Common myeloid progenitor, CD34-positive (primary cell): ENCODE measurements at places on chromosomes 7 and 10.

DNA sequence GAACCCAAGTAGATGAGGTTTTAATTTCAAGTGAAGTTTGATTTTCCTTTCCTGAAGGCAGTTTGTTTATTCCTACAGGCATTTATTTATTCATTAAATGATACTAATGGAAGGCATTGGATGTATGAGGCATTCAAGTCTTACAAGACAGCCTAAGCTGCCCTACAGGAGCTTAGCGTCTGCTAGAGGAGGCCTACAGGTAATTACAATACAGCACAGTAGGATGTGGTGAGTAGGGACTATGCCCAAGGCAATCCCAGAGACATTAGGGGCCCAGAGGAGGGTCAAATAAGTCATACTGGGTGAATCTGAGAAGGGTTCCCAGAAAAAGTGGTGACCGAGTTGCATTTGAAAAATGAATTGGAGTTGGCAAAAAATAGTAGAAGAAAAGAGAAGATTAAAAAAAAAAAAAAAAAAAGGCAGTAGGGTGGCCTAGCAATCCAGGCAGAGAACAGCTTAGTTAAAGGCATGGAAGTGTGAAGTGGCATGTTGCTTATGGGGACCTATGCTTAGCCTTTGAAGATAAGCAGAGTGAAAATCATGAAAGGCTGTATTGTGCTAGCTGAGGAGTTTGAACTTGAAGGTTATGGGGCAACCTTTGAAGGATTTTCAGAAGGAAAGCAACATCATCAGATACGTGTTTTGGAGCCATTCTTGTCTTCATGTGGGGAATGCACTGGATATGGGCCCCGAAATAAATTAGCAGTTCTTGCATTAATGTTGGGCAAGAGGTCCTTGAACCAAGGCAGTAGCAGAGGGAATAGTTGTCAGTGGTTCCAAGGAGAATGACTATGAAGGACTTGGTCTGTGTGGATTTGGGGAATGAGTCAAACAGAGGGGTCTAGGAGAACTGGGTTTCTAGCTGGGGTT is 65.5 kb downstream of the SNX10 start:
- DNase-seq: no peak

- DNase-seq: no peak
These were observed 104.3 kb upstream of the STEAP1B start for GRCh38 chr7:22604246-22604645.

DNA sequence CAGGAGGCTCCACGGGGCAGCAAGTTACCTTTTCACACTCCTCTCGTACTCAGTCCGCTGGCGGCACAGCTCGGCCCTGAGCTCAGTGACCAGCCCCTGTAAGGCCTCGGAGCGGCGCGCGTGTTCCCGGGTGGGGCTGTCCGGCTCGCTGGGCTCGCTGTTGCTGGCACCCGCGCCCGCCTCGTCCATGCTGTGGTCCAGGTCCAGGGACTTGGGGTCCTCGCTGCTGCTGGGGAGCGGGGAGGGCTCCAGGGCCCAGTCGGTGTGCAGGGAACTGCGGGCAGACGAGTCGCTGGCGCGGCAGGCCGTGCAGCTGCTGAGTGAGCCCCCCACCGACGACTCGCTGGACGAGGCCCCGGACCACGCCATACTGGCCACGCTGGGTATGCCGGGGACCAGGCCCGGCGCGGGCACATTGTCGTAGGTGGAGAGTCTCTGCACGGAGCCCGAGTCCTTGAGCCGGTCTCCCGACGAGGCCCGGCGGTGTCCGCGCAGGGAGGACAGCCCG is 143.8 kb downstream of the MAPK8 start:
- no peak for DNase-seq

- DNase-seq: no peak
These were observed 58.2 kb downstream of the SORBS1 start for GRCh38 chr10:95503001-95503400.

GRCh38 chr10:98295401-98295811 is 27.4 kb upstream of the LOXL4 start:
- DNase-seq: no peak

- no peak for DNase-seq
These were observed 878.9 kb downstream of the TYW1 start for GRCh38 chr7:67875558-67875957.

- no peak for DNase-seq
These were observed 99.1 kb downstream of the OSBPL3 start for GRCh38 chr7:24880886-24881285.

GRCh38 chr7:29565982-29566746 is 2.5 kb downstream of the PRR15 start:
- peak; percentile 54 for DNase-seq
